ENCODE measurements at places on chromosomes 3 and 15. TPM values are rescaled to one million over a fixed set of nuclear protein-coding genes. Genes with fewer than 3 reads are reported as not detected.

Gene IQGAP1
- 323 TPM for total RNA-seq

Gene NOX5
- total RNA-seq: 0.33 TPM

Gene CEMIP
- total RNA-seq: 0.19 TPM

Gene ATP8B4
- total RNA-seq: 0.29 TPM

Gene SOX14
- not detected for total RNA-seq

Gene PPP1R14D
- not detected for total RNA-seq

Gene RPL39L
- 13.9 TPM for total RNA-seq

Data from vein endothelial cell (primary cell).